Stimulated activated CD8-positive, alpha-beta memory T cell treated with anti-CD3 and anti-CD28 coated beads, Interleukin-2, amount 100 ng/mL, for 1 hour (primary cell): ENCODE measurements at places on chromosomes 3 and 15.

DNA sequence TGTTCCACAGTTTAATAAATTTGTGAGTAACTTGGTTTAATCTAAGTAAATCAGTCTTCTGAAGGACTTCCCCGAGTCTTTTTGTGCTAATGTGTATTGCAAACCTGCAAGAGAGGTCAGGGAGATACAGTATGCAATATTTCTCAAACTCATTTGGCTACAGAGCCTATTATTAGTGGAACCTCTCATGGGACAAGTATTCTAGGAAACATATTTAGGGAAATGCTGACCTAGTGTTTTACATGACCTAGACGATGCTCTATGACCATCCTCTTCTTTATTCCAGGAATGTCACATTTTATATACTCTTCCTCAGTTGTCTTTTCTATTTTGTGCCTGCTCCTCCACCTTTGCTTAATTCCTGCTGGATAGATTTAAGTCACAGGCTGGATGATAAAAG, 327.8 kb upstream of the TBC1D5 start:
- no peak for DNase-seq

- DNase-seq = no peak
These were observed 106.1 kb downstream of the ROBO2 start for GRCh38 chr3:77146004-77146403.

DNA sequence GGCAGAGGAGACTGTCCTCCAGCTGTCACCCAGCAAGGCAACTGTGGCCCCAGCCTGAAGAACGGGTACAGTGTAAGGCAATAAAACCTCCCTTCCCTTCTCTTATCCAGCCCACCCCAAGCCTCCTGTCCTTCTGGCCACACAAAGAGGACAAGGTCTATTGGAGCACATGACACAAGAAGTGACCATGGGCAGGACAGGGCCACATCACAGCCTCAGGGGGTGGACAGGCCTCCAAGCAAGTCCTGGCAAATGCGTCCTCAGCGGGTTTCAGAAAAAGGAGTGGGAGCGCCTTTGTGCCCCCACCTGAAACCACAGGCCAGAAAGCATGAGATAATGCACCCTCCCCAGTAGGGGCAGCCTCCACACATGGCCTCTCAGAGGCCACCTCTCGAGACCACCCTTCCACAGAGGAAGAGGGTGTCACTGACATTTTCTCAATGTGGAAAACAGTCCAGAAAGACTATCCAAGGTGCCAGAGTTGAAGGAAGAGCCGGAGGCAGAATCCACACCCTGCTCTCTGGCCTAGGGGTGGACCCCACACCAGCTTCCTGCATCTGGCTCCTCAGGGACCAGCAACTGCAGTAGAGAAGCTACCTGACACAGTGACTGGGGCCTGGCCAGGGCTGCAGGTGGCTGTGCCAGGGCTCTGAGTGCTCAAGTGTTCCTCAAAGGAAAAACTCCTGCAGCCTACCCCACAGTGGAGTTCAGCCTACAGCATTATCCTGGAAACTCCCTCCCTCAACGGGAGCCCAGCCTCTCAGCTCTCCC, 43.9 kb downstream of the CCDC12 start:
- no peak for DNase-seq

GRCh38 chr3:160694345-160694744, 17.4 kb downstream of the ARL14 start:
- no peak for DNase-seq
